ENCODE measurements at places on chromosomes 6 and 20.

- no peak for DNase-seq
These were observed 20.8 kb downstream of the TBC1D7 start for GRCh38 chr6:13307508-13307995.

GRCh38 chr6:144110210-144110609 is 14.8 kb upstream of the SF3B5 start:
- DNase-seq: no peak

- no peak for DNase-seq
These were observed 269.5 kb downstream of the PLCB1 start for GRCh38 chr20:8401556-8401955.

- DNase-seq: no peak
These were observed 41.8 kb downstream of the GPR63 start for GRCh38 chr6:96795481-96795880.

DNA sequence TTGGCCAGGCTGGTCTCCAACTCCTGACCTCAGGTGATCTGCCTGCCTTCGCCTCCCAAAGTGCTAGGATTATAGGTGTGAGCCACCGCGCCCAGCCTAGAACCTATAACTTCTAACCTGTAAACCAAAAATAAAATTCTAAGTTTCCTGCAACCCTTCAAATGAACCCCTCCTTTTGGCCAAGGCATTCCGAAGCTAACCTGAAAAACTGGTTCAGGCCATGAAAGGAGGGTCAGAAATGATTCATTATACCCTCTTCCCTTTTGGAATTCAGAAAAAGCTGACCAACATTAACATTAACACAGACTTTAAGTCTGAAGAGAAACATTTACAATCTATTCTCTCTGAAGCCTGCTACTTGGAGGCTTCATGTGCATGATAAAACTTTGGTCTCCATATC is 165.1 kb downstream of the TINAG start:
- DNase-seq: no peak

- no peak for DNase-seq
These were observed 100.3 kb downstream of the PLCB1 start for GRCh38 chr20:8232332-8232731.

DNA sequence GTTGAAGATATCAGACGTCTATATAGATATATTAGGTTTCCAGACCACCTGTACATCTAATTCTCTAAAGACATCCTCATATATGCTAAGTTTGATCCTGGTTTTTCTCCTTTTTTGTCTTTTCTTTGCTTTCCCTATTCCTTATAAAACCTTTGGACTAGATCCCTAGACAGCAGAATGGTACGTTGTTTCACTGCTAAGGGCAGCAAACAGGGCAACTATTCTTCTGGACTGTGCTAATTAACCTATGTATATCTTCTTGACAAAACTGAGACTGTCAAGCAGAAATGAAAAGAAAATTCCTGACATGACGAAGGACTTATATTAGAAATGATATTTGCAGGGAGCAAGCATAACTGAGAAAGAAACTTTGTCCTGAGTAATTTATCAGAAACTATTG is 19.1 kb downstream of the ME1 start:
- DNase-seq: no peak
